Urinary bladder (tissue), 4 donors: ENCODE measurements at places on chromosomes 12 and 14. TPM values are rescaled to one million over a fixed set of nuclear protein-coding genes. Genes with fewer than 3 reads are reported as not detected.

DNA sequence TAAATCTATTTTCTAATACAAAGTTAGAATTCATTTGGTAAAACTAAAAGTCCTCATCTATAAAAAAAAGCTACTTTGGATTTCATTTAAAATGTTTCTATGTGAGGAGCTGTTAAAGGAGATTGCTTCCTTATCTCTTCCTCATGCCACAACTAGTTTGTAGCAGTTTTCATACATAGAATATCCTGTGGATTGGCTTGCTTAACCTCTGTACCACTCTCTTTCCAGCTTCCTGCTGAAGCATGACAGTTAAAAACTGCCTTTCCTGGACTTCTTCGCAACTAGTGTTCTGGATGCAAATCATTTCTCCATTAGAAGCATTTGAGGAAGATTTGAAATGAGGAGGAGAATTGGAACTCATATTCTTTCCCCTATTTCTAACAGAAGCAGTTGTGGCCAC is 49.6 kb downstream of the ST8SIA1 start:
- no peak for DNase-seq

Gene OTUB2
- 2.0 TPM for total RNA-seq

DNA sequence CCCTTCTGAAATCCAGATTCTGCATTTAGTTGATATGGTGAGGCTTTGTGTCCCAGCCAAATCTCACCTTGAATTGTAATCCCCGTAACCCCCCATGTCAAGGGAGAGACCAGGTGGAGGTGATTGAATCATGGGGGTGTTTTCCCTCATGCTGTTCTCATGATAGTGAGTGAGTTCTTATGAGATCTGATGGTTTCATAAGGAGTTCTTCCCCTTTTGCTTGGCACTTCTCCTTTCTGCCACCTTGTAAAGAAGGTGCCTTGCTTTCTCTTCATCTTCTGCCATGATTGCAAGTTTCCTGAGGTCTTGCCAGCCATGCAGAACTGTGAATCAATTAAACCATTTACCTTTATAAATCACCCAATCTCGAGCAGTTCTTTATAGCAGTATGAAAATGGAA is 23.1 kb upstream of the C12orf42 start:
- no peak for DNase-seq

Gene SERPINA5
- 0.63 TPM for total RNA-seq

DNA sequence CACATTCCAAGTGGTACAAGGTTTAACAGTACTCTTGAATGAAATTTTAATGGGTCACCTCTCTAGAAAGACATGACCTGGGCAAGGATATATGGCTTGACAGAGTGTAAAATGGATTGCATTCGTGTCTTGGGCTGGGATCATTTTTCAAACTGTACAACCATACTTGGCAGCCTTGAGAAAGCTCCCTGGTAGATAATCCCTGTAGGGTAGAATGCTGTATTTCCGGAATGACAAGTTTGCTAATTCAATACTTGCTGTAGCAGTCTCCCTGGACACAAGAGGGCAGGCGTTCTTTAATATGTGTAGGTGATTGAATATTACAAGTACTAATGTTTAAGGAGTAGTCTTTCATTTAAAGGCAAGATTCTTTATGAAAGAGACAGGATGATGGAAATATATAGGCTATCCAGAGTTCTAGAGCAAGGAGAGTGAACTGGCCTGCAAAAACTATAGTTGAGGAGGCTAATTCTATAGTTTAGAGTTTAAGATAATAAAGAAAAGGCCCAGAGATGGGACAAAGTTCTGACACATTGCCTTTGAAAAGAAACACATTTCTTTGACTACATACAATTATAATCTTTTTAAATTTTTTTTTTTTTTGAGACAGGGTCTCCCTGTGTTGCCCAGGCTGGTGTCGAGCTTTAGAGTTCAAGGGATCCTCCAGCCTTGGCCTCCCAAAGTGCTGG is 53.4 kb downstream of the PLBD1 start:
- DNase-seq: peak; percentile 84
